ENCODE measurements at places on chromosomes 3 and 15.

- no peak for DNase-seq
Measured at GRCh38 chr3:108183181-108183580, 39.0 kb downstream of the IFT57 start.

DNA sequence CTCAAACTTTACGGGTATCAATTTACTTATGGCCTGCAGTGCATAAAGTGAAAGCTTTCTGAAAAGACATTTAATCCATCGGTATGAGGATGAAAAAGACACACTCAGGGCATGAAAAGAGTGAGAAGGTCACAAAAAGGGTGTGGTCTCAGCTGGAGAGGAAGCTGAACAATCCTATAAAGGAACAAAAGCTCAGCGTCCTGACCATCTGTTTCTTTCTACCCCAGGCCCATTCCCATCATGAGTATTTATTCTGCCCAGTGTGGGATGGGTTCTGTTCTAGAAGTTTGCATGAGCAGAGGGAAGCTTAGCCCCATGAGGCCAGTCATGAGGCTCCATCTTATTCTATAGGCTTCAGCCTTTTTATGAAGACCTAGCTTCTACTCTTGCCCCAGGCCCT lies 144.6 kb downstream of the LPP start:
- DNase-seq = no peak

DNA sequence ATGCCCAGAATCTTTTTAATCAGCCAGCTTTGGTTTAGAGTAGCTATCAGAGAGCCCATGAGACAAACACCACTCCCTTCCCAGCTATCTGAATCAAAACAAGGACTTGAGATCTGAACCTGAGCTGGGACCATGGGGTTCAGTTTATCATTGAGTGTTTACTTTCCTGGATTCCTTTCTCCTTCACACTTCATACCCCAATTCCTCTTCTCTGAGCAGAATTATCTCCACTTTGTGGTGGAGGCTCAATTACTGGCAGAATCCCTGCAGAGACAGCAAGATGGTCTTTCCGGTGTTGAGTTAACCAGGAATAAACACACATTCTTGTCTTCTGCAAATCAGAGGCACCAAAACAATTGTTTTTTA lies 102.4 kb downstream of the RPL22L1 start:
- no peak for DNase-seq

GRCh38 chr3:50518436-50518835 lies 15.0 kb upstream of the CACNA2D2 start:
- DNase-seq = no peak

DNA sequence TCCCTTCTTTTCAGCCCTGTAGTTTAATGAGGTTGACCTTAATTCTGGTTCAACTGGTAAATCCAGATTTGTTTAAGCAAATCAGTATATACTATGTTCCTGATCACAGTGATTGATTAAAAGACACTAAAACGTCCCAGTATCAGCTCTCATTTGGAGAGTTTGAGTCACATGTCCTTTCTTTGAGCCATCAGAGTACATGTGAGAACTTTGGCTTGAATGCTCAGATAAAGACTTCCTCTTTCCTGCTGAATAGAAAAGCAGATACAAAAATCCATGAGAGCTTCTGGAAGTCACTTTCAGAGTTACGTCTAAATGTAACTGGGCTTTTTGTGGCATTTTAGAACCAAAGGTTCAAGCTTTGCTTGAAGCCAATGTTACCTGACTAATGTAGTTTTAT lies 341.8 kb upstream of the SATB1 start:
- DNase-seq = no peak

DNA sequence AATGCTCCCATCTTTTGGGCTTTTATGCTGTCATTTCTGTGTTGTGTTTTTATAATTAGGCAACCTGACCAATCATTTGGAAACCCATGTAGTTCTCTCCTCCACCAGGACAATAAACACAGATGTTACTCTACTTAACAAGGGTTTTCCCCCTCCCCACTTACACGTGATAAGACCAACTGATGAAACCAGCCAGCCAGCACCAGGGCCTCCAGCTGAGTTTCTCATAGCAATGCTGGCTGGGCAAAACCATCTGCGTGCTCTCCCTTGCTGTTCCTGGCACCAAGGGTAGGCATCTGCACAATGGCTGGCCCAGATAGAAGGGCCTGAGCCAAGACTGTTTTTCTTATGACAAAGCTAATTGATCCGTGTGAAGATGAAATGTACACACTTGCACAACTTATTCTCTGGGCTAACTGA lies 310.4 kb downstream of the PLCL2 start:
- DNase-seq = no peak

DNA sequence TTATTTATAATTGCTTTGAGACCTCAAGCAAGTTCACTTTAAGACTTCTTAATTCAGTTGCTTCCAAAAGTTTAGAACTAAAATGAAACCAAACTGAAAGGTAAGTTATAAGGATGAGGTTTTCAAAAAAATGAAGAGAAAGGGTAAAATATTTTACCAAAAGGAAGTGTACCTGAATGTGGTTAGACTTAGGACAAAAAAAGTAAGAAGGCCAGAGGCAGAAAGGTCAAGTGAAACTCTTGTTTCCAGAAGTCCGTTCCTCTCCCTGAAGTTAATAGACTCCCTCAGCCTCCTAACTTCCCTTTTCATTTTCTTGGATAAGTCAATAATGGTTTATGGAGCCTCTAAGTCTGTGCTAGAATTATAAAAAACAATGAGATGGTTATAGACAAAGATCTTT lies 16.6 kb downstream of the BTLA start:
- no peak for DNase-seq

GRCh38 chr3:123111640-123112039 lies 44.8 kb downstream of the PDIA5 start:
- no peak for DNase-seq

- DNase-seq = no peak
Measured at GRCh38 chr3:114632757-114633424, 339.1 kb downstream of the TIGIT start.

DNA sequence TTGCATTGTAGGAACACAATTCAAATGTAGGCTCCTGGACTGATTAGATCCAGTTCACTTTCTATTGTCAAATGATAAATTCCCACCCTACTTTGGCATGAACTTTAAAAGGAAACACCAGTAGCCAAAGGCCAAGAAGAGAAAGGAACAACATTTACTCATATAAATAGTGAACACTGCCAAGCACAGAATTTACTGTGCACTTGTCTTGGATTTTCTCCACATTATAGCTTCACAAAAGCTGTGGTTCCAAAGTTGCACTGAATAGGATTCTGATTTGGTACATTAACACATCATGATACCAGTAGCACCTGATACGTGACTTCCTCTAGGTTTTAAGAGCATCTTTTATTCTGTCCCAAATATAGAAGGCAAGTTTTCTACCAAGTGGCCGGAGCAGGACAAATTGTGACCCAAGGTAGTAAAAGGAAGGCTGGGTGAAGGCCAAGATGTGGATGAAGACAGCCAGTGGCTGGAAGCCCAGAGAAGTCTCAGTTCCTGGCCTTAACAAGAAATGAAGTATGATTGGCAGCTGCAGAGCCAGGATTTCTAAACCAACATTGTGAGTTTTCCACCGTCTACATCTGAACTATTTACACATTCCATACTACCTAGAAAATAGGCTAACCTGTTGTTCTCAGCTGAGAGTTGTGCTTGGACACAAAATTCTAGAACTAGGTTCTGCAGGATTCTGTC lies 206.7 kb downstream of the THRB start:
- DNase-seq = no peak

GRCh38 chr3:129605203-129605921 lies 1.1 kb downstream of the PLXND1 start:
- DNase-seq = peak; percentile 40

DNA sequence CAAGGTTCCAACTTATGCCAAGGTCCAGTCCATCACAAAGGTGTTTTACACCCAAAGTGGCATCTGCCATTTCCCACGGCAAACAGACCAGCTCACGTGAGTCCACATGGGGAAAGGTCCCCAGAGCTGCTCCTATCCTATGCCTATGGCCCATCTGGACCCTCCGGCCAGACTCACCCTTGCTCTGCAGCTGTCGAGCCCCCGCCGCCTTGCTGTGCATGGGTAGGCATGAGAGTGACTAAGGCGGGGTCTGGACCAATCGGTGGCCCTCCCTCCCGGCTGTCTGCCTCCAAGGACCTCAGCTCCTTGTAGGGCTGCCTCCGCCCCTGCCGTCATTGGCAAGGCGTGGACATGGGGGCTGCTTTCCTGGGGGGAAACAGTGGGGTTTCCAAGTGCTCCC lies 26.9 kb downstream of the DNASE1L3 start:
- no peak for DNase-seq

GRCh38 chr3:48086705-48087104 lies 70.5 kb upstream of the MAP4 start:
- peak; percentile 69 for DNase-seq

- no peak for DNase-seq
Measured at GRCh38 chr3:172326993-172327392, 121.3 kb downstream of the GHSR start.

- DNase-seq = peak; percentile 53
Measured at GRCh38 chr3:185215873-185216606, 37.8 kb downstream of the EHHADH start.

GRCh38 chr3:11583638-11584046 lies 60.1 kb downstream of the VGLL4 start:
- peak; percentile 65 for DNase-seq

- no peak for DNase-seq
Measured at GRCh38 chr3:100005665-100006393, 108.5 kb downstream of the FILIP1L start.

DNA sequence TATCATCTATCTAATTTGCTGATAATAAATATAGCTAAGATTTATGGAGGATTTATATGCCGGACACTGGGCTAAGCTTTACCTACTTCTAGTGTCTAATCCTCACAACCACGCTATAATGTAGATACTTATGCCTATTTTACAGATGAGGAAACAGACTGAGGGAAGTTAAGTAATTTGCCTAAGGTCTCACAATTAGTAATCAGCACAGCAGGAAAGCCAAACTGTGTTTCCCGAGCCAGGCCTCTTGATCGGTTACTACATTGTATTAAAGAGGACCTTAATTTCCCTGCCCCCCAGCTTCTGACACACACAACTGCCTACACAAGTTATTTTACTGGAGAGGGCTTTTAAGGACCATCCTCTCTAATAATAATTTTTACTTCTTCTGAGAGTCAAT lies 40.9 kb downstream of the ONECUT1 start:
- no peak for DNase-seq

- no peak for DNase-seq
Measured at GRCh38 chr3:53998980-53999379, 107.3 kb upstream of the SELENOK start.

- DNase-seq = no peak
Measured at GRCh38 chr3:141816958-141817357, 53.8 kb downstream of the GRK7 start.

DNA sequence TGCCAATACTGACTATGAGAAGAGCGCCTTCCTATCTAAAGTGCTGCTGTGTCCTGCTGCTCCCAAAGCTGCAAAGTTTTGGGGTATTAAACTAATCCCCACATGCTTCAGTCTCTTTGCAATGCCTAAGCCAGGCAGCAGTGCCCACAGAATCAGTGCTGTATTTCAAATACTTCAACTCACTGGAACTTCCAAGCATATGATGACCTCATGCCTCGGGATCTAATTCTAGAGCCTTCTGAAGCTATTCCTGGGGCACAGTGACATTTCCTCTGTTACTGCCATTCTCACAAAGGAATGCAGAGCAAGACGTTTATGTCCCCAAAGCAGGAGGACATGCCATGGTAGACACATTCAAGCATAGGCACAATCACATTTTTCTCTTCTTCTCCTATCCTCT lies 78.5 kb downstream of the CD200 start:
- no peak for DNase-seq

GRCh38 chr3:110533089-110533488 lies 538.5 kb upstream of the NECTIN3 start:
- peak; percentile 6 for DNase-seq

DNA sequence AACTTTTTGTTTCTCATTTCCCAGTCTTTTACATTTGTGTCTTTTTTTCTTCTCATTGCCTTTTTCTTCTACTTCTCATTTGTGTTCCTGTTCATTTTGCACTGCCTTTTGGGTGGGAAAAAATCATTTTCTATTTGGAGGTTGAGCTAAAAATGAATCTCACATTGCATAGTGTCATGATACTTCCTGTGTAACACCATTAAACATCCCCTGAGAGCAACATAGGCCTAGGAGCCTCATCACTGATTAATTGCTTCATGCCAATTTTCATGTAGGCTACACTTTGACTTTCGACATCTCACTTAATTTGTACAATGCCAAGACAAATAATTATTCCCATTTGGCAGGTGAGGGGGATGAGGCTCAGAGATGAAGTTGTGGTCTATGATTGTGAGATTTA lies 279.2 kb downstream of the EDEM1 start:
- DNase-seq = no peak

GRCh38 chr15:75720787-75721479 lies 8.3 kb upstream of the CSPG4 start:
- DNase-seq = peak; percentile 90

- DNase-seq = no peak
Measured at GRCh38 chr3:115470254-115470653, 153.1 kb upstream of the GAP43 start.

- no peak for DNase-seq
Measured at GRCh38 chr3:45453083-45453482, 64.7 kb downstream of the LARS2 start.

- DNase-seq = peak; percentile 98
Measured at GRCh38 chr15:78988361-78988911, 43.6 kb upstream of the CTSH start.

- no peak for DNase-seq
Measured at GRCh38 chr3:138465925-138466324, 31.5 kb downstream of the ESYT3 start.

DNA sequence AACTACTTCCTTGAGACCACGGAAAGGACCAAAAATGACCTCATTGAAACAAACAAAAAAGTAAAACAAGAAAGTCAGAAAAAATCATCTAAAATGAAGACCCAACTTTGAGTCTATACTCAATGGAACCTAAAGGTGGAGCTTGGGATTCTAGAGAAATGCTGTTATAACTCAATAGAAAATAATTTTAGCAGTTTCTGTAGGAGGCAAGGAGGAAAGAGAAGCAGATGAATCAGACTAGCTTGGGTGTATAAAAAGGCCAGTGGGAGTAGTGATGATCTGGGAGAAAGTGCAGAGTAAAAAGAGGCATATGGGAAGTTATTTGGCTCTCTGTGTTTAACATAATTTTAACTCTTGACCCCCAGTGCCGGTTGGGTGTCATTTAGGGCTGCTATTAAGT lies 94.4 kb downstream of the TMCO5A start:
- no peak for DNase-seq

- DNase-seq = no peak
Measured at GRCh38 chr15:63295341-63295740, 17.9 kb downstream of the APH1B start.

Measured in epithelial cell of esophagus (primary cell).